Suppressor macrophage (primary cell): ENCODE measurements at places on chromosomes 5 and 9.

GRCh38 chr5:172680921-172681320 is 39.9 kb downstream of the NEURL1B start:
- peak; percentile 84 for DNase-seq

- no peak for DNase-seq
Observed at GRCh38 chr5:147985608-147986007, 78.2 kb upstream of the SPINK5 start.

DNA sequence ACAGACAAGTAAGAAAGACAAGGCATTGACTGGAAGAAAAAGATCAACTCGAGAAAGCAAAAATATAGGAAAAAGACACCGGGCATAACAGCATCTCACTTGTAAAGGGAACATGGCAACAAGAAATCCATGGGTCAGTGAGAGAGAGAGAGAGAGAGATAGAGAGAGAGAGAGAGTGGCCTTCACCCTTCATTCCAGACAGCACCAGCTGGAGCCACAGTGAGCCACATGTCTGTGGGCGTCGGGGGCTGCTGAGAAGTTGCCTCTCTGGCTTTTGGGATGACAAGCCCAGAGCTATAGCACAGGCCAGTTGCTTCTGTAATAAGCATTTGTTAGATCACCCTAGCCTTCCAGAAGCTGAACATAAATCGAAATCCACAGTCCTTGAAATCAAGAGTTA is 20.3 kb upstream of the ENC1 start:
- DNase-seq: peak; percentile 33

DNA sequence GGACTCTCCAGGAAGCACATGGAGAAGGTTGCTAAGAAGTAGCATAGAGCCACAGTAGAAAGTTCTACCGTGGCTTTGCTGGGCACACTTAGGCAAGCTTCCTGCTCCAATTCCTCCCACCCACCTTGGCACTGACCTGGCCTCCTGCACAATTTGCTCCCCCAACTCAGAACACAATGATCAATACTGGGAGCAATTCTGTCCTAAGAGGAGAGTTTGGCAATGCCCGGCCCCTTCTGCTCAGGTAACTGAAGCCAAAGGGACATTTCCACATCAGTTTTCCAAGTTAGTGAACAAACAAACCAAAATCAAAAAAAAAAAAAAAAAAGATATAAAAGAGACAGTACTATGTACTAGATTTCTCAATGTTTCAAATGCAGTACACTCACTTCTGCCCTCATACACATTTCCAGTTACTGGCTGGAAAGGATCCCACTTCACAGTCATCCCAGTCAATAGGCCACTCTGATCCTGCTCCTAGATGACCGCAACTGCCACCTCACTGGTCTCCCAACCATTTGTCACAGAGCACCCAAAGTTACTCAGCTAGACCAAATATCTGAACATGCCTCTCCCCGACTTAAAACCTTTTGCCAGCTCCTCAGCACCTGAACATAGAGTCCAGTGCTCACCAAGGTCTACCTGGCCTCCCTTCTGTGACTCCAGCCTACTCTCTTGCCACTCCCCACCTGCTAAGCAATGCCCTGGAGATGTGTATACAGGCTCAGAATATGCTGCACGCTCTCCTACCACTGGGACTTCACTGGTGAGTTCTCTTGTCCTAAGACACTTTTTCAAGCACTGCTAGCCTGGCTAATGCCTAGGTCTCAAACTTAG is 21.3 kb downstream of the ABCA1 start:
- DNase-seq: no peak

DNA sequence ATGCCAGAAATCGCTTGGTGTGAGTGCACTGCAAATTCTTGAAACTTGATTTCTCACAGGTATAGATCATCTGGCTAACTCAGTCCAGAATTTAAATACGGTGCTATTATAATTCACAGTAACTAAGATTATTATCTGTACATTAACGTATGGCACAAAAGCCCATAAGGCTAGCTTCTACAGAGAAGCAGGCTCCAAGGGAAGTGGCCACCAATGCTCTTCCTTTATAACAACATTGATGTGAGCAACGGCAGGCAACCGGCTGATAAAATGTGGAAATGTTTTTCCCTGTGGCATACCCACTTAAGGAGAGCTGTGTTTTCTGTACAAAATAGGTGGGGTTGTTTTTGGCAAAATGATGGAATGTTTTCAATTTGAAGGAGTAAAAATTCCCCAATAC is 35.7 kb downstream of the SEMA4D start:
- no peak for DNase-seq

- no peak for DNase-seq
Observed at GRCh38 chr5:63831381-63831780, 130.9 kb downstream of the HTR1A start.

DNA sequence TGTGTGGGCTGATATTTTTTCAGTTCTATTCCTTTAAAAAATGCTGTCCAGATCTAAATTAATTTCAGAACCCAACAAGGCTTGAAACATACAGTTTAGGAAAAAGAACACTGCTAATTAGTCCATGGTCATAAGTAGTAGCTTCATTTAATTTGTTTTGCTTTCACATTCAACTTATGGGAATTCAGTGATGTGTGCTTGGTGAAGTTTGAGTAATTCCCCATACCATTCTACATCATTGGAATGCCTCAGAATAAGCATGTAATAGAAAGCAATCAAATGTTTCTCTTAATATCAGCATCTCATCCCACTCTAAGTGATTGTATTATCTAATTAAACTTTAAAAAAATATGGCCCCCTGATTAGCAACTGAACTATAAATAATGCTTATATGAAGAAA is 2.7 kb downstream of the CNTLN start:
- no peak for DNase-seq

- no peak for DNase-seq
Observed at GRCh38 chr5:165569551-165569950, 2064.1 kb downstream of the MAT2B start.

DNA sequence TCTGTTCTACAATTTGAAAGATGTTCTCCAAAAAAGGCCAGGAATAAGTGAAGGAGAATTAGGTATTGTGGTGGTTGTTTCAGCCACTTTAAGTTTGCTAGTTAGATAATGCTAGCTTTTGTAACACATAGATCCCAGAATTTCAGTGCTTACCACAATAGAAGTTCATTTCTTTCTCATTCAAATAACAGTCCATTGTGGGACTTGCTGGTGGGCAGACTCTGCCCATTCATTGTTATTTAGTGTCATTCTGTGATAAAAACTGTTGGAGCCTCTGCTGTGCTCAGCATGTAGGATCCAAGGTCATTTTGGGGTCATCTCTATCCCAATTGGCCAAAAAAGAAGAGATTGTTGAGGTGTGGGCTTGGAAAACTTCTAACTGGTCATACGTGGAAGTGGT is 106.8 kb downstream of the CCDC192 start:
- DNase-seq: no peak

DNA sequence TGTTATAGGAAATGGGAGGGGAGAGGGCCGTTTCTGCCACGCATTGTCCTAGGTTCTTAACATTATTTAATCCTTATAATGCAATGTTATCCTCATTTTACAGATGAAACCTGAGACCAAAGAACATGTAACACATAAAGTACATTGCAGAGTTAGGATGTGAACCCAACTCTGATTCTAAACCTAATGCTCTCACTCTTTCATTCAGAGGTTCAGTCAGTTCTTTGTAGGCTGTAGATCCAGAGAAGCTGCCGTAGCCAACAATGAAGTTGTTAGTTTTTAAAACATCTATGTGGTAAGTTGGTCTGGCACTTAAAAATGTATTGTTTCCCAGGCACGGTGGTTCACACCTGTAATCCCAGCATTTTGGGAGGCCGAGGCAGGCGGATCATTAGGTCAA is 10.5 kb upstream of the PSMD5 start:
- DNase-seq: no peak

GRCh38 chr5:66880401-66880800 is 284.2 kb downstream of the MAST4 start:
- DNase-seq: no peak

DNA sequence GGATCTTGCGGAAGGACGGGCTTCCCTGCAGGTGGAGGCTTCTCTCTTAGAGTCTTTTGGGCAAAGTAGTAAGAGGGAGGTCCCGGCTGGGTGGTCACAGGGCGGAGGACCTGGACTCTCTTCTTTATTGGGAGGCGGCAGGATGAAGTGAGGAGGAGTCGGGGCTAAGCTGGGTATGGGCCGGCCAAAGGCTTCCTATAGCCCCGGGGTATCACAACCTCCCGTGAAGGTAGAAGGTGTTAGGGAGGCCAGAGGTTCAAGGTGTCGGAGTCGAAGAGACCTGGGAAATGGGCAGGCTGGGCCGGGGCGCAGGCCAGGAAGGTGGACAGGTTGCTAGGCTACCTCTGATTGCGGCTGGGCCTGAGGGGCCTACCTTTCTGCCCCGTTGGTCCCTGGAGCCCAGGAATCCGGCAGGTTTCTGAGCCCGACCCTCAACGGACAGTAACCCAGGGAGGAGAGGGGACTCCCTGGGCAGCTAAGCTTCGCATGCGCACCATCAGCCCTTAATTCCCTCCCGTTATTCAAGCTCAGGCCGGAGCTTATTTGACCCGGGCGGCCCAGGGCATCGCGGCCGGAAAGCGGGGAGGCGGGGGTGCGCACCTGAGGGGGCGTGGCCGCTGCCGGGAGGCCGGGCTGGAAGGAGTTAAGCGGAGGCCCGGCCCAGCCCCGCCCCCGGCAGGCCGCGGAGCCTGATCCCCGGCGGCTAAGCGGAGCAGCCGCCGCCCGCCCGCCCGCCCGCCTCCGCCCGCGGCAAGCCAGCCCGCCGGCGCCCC is at the start of gene TESK1:
TESK1 (plus strand) TSS at position 685 of the 773 bp plus-strand sequence. CDS start 358 bp downstream, outside the sequence.
- peak; percentile 87 for DNase-seq

- no peak for DNase-seq
Observed at GRCh38 chr9:126388964-126389708, 62.5 kb downstream of the MVB12B start.

- DNase-seq: no peak
Observed at GRCh38 chr5:38543886-38544285, 12.6 kb downstream of the LIFR start.

GRCh38 chr5:74765929-74766328 is 988 bp downstream of the GFM2 start:
- no peak for DNase-seq

- DNase-seq: no peak
Observed at GRCh38 chr9:110033869-110034268, 174.1 kb downstream of the C9orf152 start.

- DNase-seq: no peak
Observed at GRCh38 chr9:133615186-133615585, 6.0 kb upstream of the FAM163B start.

DNA sequence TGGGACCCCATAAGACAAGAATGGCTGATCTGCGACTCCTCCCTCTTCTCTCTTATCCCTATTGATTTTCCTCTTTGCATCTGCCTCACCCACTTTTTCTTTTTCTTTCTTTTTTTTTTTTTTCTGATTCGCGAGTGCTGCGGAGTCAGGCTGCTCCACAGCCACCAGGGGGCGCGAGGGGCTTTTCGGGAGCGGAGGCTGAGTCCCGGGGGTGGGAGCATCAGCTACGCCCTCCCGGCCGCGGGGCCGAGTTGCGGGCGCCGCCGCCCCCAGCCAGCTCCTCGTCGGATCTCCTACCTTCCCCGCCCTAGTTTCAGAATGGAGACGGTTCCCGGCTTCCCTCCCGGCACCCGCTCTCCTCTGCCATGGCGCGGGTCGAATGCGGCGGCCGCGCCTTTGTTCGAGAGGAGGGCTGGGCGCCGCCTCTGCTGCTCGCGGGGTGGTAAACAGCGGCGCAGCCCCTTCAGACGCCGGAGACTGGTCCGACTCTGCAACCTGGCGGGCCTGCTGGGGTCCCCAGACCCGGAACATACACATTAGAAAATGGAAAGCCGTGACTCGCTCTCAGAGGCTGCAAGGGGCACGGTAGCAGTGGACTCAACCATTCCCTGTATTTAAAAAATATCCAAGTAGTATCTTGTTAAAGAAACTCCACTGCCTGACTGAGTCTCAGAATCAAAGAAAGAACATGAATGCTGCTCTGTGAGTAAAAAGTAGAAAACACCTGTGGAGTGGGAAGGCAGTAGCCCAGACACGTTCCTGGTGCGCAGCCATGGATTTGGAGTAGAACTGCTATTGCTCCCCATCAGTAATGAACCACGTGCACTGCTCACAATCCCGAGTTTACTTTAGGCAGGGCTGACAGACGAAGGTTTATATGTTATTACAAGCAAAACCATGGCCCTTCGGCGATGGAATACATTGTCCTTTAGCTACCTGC is 55.7 kb downstream of the DPYSL3 start:
- DNase-seq: peak; percentile 94
